ENCODE measurements at places on chromosomes 4 and X.

GRCh38 chr4:138555584-138555983 lies 313.4 kb upstream of the SLC7A11 start:
- no peak for DNase-seq

DNA sequence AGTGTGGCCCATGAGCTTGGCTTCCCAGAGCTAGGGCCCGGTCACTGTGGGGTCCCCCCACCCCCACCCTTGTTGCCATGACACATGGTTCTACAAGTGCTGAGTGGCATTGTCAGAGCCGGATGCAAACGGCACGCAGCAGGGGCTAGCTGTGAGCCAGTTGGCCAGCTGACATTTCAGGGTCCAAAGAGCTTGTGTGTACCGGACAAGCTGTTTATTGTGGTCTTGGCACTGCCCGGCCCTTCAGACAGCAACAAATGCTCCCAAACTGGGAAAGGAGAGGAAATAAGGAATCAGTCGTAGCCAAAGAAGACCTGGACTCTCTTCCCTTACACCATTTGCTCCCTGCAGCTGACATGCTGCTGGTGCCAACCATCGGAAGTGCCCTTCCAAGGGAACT lies 36.8 kb downstream of the TSC22D3 start:
- DNase-seq, result no peak

GRCh38 chr4:37799941-37800554 lies 26.4 kb upstream of the PGM2 start:
- DNase-seq, result peak; percentile 8

GRCh38 chrX:115895678-115896329 lies 274.7 kb upstream of the AGTR2 start:
- DNase-seq, result no peak

- no peak for DNase-seq
Measured at GRCh38 chr4:140858897-140859296, 102.7 kb upstream of the TBC1D9 start.

DNA sequence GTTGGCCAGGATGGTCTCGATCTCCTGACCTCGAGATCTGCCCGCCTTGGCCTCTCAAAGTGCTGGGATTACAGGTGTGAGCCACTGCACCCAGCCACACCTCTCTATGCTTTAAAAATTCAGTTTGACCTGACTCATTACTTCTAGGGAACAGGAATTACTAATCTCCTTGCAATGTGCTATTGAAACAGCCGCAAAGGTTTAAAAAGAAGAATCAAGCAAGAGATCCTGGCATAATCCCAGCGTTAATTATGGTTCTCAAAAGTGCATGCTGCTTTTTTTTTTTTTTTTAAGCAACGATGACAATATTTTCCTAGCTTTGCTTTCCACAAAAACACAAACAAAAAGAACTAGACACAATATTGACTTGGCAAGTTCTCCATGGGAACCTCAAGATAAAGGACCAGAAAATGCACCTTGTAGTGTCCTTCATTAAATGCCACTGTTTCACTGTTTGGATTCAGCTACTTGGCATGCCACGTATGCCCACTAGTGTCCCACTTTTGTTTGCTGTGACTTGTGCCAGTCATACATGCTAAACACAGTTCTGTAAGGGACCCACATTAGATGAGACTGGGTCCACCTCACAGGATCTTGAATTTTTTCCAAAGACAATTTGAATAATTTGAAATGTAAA lies 112.6 kb upstream of the PPARGC1A start:
- no peak for DNase-seq

GRCh38 chrX:11890836-11891514 lies 132.9 kb downstream of the MSL3 start:
- peak; percentile 1 for DNase-seq

DNA sequence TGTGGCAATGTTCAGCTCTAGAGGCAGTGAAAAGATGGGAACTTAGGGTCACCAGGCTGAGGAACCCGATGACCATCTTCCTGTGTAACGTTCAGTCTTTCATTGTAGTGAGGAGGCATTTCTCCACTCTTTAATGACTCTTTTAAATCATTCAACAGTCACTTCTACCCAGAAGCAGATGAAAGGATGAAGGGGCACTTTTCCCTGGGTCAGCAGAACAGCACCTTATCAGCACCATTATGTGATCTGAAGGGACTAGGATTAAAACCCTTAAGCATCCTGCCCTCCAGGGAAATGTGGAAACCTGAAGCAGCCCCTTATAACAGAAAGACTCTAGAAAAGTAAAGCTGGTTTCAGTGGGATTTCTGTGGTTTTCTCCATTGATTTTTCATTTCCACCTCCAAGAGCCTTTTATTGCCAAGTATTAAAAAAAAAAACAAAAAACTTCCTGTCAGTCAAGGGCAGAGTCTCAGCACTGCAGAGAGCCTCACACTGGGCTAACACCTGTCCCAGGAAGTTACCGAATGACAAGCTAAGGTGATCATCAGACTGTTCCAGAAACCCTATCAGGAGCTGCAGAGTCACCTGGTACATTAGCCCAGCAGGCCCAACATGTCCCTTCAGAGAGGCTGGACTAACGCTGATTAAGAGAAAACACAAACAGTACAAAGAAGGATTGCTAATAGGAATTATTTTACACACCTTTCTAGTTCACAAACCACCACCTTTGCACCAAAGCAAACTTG lies 185.9 kb downstream of the SHROOM3 start:
- DNase-seq, result no peak

DNA sequence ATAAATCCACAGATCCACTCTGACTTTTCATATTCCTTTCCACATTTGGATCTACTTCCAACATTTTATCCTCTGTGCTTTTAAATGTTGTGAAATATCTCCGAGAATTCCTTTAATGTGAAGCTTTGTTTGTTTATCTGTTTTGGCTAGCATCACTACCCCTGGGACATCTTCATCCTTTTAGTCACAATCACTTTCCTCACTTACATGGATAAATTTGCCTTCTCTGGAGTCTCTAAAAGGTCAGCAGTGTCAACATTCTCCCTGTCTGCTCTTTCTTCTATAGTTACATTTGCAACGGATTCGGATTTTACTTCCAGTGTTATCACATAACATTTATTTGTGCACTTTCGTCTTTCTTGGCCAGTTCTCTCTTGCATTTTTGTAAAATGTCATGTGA lies 34.2 kb upstream of the LRAT start:
- DNase-seq, result no peak

- DNase-seq, result no peak
Measured at GRCh38 chr4:11843927-11844326, 415.2 kb upstream of the HS3ST1 start.

GRCh38 chr4:169723207-169723965 lies 34.4 kb downstream of the HPF1 start:
- peak; percentile 6 for DNase-seq

- DNase-seq, result peak; percentile 59
Measured at GRCh38 chr4:147078362-147078761, 132.7 kb upstream of the TTC29 start.

- DNase-seq, result no peak
Measured at GRCh38 chrX:13468096-13468495, 101.3 kb upstream of the EGFL6 start.

DNA sequence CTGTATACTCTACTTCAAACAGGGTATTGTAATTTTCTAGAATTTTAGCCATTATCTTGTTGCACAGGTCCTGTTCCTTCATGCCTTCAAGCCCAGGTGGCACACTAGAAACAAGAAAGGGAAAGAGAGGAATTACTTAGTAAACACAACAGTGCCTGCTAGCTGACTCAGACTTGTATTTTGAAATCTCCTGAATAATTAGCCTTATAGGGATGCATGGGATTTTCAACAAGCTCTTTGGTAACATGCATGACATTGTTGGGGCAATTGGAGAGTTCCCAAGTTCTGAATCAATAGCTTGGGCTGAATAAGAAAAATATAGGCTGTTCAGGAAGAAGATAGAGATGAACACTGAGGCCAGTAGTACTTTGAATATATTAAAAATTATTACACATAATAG lies 118.8 kb downstream of the FAM13A start:
- peak; percentile 94 for DNase-seq

- DNase-seq, result no peak
Measured at GRCh38 chr4:22099896-22100295, 151.3 kb upstream of the KCNIP4 start.

DNA sequence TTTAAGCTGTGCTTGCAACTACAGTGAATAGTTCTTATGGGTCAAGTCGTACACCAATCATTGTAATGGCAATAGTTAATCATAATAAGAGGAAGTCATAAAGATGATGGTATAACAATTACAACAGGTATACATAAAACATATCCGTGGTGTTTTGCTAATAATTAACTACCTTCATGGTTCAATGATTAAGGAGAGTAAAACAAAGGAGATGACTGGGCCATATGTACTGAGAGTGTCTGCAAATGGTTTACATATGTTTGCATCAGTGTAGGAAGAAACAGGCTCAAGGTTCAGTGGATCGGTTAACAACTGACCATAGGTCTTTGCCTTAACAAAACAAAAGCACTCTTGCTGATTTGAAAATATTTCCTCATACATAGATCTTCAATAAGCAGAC lies 253.0 kb downstream of the COX7B2 start:
- DNase-seq, result no peak

DNA sequence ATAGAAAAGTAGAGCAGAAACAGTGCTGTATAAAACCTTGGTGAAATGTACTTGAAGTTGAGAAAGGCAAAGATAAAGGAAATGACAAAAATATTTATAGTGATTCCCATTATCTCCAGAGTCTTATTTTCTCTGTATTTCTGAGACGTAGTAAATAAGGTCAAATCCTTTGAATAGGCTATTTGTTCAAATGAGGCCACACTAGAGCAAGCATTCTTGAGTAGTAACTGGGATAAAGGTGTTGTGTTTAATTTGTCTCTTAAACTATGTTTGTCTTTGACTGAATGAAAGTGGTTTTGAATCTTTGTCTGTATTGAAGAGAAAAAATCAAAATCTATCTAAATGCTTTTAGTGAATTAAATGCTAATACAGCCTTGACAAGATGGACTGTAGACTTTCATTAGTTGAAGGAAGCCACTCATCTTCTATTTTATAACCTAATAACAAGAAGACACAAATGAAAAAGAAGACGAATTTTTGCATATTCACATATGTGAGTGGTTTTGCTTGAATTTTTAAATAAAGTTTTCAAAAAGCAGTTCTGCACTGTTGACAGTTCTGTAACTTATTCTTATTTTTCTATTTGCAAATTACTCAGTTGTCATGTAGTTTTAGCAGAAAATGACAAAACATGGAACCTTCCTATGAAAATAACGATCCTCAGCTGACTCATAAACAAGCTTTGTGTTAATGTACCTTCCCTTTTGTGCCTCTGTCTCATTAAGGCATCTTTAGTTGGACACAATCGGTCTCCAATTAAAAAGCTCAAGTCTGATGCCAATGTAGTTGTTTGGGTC lies 94.8 kb upstream of the PCDH18 start:
- no peak for DNase-seq

DNA sequence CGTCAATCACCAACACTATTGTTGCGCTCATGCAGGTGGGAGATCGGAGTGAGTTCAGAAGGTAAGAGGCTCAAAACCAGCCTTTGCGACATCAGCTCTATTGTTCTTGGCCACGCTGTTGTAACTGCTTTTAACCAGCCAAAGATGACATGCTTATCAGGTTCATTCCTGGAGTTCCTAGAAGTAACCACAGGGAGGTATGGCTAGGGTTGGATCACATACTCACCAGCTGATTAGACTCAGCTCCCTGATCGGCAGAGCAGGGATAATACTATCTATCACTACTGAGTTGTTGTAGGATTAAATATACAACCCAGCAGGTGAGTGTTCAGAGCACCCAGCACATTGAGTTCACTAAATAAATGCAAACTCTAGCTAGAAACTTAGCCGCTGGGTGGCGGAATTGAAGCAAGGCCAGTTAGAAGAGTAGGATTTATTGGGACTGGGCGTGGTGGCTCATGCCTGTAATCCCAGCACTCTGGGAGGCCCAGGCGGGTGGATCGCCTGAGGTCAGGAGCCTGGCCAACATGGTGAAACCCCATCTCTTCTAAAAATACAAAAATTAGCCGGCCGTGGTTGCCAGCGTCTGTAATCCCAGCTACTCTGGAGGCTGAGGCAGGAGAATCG lies 12.4 kb downstream of the SLC34A2 start:
- DNase-seq, result no peak

DNA sequence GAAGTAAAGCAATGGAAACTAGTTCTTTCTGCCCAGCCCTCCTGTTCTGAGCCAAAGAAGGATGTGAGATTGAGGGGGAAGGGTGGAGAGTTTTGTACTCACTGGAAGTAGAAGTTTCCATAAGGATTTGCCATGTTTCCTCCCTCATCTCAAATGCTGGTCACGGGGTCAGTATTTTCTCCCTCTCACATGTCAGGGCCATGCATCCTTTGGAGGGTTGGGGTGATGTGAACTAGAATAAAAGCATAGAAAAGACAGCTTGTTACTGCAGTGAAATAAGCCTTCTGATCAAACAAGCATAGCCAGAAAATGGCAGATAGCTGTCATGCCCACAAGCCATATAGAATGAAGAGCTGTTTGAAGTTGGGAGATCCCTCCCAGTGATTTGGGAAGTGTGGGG lies 79.7 kb downstream of the KIT start:
- no peak for DNase-seq

GRCh38 chr4:153764601-153765368 lies 5.0 kb upstream of the RNF175 start:
- DNase-seq, result no peak

DNA sequence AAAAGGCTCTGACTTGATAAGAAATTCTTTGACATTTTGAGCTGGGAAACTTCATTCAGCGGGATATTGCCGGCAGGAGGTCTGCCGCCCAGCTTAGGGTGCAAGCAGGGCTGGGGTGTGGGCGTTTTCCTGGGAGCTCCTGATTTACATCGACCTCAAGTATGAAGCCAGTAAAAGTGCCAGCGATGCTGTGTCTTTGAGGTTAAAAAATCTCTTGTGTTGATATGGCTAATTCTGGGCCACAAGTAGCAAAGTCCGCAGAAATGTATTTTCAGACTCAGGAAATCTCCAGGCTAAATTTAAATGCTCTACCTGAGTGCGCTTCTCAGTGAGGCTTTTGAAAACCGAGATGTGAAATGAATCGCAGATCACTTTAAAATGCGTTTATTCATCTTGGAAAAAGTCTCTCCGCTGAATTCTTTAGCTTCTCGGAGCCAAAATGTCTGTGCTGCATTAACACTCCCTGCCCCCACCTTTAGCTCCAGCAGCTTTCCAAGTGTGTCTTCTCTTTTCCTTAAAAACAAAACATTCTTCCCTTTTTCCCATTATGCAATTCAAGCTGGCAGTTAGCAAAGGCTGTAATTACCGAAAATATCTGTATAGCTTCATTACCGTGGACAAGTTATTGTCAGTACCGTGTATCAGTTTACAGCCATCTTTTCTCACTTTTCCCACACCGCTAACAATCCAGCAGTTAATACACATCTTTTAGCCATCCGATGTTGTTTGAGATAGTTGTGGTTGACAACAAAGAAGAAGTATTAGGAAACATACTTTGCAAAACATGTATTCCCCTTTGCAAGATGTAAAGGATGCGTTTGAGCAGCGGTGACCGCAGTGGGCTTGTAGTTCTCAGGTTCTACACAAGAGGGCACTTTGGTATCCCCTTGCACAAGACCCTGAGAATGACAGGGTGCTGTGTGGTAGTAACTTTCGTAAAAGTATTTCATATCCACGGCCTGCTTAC lies 136.0 kb upstream of the STX18 start:
- DNase-seq, result peak; percentile 95

GRCh38 chr4:139857021-139857420 lies 191.4 kb downstream of the MGST2 start:
- no peak for DNase-seq

- DNase-seq, result no peak
Measured at GRCh38 chrX:47608130-47608810, 11.4 kb downstream of the SYN1 start.

Data from AG10803 (cell line).